ENCODE measurements at places on chromosomes 12 and 14.
A peak's percentile ranks its signal among the peaks of the same experiment; 100 is the strongest.

DNA sequence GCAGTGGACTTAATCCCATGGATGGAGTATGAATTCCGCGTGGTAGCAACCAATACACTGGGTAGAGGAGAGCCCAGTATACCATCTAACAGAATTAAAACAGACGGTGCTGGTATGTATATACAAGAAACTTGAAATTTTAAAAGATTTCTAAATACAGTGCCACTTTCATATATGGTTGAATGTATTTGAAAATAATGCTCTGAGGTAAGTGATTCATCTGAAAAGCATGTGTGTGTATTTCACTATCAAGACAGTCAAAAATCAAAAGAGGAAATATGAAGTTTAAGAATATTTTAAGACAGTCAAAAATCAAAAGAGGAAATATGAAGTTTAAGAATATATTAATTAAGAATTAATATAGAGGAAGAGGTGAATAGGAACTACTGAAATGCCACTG lies 195.0 kb upstream of the PDZRN4 start:
- no peak for DNase-seq

GRCh38 chr12:14396071-14396470 lies 30.6 kb downstream of the ATF7IP start:
- no peak for DNase-seq

- DNase-seq: no peak
These were observed 8.1 kb downstream of the APPL2 start for GRCh38 chr12:105227879-105228278.

DNA sequence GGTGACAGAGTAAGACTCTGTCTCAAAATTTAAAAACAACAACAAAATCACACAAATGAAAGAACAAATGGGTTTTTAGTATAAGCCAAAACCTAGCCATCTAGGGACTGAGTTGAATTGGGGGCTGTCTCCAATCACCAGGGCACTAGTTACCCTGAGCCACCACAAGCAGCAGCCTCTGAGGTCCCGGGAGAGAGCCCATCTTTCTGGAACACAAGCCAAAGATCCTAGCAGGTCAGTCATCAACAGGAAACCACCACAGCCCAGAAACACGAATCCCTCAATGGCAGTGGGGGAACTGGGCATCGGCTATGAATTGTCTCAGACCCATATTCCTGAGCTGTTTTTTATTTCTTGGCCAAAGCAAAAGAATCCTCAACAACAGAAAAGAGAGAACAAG lies 75.3 kb downstream of the KDM2B start:
- no peak for DNase-seq

DNA sequence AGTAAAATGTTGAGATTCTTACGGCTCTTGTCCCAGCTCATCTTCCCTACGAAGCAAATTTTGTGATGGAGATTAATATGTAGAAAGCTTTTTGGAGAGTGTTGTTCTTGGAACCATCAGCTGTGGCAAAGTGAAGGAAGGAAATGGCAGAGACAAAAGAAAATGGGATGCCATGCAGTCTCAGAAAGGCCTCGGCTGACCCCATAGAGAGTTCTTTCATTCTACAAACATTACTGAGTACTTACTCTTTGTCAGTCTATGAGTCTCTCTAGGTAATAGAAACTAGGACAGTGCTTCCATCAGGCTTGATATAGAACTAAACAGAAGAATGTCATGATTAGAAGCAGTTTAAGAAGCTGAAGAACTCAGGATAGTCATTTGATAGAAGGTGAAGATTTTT lies 134.1 kb downstream of the PLEKHA5 start:
- no peak for DNase-seq

DNA sequence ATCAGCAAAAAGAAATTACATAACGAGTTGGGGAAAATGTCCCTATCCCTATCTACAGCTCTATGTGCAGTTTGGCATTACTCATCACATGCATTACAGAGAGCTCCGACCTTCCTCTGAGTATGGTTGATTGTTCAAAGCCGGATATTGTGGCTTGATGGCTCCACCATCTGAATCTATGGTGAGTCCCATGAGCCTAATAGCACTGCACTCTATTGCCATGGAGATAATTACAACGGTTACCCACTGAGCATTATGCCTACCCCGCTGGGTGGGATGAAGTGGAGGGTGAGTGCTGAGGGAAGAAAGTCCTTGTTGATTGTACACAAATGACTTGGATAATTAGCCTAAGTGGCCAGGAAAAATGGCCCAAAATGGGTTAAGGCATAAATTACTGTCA lies 800.5 kb downstream of the NRXN3 start:
- DNase-seq: no peak

GRCh38 chr14:90732139-90732538 lies 84.1 kb downstream of the TTC7B start:
- DNase-seq: no peak

GRCh38 chr12:24918596-24918995 lies 30.3 kb downstream of the BCAT1 start:
- DNase-seq: no peak

GRCh38 chr12:123401753-123402683 lies 18.1 kb downstream of the KMT5A start:
- DNase-seq: no peak

- DNase-seq: no peak
These were observed 171.1 kb upstream of the CCDC196 start for GRCh38 chr14:66315098-66315497.

DNA sequence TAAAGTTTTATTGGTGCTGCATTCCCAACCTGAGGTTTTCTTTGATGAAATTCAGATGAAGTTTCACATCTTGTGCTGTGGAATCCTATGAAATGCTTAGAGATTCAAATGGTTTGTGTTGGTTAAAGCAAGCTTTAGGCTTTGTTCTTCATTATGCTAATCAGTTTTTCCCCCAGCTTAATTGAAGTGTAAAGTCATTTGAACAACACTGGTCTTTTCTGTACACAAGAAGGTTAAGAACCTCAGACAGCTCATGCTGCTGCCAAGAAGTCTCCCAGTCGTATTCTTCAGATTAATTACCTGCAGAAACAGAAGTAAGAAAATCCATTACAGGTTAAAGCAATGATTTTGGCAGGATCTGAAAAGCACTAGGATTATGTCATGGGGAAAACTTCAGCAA lies 48.9 kb downstream of the EML1 start:
- DNase-seq: no peak

DNA sequence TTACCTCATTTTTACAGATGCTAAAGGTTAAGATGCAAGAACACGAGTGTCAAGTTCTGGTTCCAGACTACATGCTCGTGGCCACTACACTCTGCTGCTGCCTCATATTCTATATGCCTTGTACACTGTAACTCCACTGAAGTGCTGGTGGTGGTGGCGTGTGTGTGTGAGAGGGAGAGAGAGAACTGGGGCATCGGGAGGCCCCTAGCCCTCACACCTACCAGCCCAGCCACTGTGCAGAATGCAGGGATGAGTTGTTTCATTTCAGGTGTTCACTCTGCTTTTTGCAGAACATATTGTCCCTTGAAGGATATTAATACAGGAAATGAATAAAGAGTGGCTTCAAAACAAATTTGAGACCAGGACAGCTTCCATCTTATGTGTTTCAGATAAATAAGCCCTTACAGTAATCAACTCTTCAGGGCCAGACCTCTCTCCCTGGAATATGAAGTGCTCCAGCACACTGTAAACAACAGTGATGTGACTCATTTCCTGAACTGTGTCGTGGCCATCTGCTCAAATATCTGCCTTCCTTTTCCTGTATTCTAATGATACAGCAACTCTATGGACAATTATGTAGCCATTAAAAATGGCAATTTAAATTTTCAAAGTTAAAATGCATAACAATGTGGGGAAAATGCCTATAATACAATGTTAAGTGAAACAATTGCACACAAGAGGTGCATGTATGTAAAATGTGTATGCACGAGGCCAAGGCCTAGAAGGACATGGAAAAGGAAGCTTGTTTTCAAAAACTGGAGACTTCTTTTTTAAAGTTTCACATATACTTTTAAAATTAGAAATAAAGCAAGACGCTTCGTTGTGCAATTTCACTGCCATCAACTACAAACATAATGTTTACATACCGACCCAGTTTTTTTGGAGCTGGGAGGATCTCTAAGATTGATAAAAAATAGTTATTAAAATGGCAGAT lies 215.4 kb downstream of the PELI2 start:
- peak; percentile 4 for DNase-seq
